RCC 7860 (cell line): ENCODE measurements at places on chromosomes 2 and 18.

DNA sequence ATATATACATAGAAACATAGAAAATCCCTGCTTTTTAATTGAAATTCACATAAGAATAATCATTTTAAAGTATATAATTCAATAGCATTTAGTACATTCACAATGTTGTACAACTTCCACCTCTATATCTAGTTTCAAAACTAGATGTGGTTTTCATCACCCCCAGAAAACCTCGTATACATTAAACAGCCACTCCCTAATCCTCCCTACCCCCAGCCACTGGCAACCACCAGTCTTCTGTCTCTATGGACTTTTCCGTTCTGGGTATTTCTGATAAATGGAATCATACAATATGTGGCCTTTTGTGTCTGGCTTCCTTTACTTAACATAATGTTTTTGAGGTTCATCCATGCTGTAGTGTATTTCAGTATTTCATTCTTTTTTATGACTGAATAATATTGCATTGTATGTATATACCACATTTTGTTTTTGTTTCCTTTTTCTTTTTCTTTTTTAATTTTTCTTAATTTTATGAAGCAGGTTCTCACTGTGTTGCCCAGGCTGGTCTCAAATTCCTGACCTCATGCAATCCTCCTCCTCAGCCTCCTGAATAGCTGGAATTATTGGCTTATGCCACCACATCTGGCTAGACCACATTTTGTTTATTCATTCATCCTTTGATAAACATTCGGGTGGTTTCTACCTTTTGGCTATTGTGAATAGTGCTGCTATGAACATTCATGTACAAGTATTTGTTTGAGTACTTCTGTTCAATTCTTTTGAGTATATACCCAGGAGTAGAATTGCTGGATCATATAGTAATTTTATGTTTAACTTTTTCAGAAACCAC, 50.6 kb upstream of the RNF152 start:
- DNase-seq: no peak

DNA sequence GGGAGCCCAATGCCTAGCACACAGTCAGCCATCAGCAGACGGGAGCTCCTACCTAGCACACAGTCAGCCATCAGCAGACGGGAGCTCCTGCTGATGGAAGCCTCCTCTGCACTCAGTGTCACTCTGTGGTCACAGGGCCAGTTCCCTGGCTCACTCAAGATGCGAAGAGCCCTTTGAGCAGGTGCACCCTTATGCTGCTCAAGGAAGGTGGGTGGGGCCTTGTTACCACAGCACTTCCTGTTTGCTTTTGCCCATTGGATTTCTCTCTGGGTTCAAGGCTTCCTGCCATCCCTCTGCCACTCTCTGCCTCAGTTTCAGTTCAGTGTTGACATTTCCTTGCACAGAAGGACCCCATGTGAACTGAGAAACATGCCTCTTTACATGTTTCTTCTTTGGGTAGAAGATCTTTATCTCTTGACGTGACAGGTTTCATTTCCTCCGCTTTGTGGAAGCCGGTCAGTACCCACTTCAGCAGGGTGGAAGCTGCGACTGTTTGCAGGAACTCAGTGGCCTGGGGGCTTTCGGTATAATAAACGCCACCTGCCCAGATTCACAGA, 11.6 kb downstream of the TRIB2 start:
- DNase-seq: no peak

- no peak for DNase-seq
These were observed 1249.6 kb upstream of the FAM98A start for GRCh38 chr2:34848691-34849090.

- no peak for DNase-seq
These were observed 63.1 kb downstream of the CYP26B1 start for GRCh38 chr2:72084584-72084976.

DNA sequence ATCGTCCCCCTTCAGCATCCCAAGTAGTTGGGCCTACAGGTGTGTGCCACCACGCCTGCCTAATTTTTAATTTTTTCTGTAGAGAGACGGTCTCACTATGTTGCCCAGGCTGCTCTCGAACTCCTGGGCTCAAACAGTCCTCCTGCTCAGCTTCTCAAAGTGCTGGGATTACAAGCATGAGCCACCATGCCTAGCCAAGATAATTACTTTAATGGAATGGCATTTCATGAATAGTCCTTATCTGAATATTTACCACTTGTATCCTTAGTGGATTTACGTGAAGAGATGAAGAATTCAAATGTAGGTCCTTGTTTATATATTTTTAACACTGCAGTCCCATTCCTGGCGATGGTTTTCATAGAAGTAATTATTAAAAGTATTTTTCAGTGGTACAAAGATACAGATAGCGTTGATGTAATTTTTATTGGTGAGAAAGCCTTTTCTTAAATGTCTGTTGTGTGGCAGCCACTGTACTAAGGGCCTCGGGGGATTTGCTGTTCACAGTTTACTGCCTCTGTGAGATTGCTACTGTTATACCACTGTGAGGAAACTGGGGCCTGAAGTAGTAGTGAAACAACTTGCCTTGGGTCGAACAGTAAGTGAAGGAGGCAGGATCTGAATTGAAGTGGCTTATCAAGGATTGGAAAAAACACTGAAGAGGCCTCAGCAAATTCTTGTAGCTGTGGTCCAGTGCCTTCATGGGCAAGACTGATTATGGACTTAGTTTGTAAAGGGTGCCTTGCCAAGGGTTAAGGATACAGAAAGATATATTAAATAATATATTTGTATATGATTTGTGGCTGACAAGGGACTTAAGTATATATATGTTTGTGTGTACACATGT, 151.2 kb downstream of the PRPF40A start:
- no peak for DNase-seq

GRCh38 chr2:33437297-33437696, 39.2 kb upstream of the RASGRP3 start:
- peak; percentile 41 for DNase-seq

GRCh38 chr2:201972621-201973255, 60.9 kb upstream of the FZD7 start:
- no peak for DNase-seq

DNA sequence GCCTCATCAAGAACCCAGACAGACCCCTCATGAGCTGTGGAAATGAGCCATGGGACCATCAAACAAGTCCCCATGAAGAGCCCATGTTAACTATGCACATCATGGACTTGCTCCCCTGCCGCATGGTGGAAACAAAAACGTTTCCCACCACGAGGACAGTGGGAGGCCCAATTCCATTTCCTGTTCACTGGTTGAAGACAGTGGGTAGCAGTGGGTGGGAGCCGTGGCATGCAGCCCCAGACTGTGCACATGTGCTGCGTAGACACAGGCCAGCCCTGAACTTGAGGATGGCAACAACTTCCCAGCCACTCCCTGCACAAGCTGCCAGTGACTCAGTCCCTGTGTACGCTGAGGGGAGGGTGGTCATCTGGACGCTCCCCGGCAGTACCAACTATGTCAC, 108.4 kb upstream of the LMAN1 start:
- no peak for DNase-seq

GRCh38 chr2:240155745-240156390, 15.4 kb upstream of the OTOS start:
- DNase-seq: no peak

DNA sequence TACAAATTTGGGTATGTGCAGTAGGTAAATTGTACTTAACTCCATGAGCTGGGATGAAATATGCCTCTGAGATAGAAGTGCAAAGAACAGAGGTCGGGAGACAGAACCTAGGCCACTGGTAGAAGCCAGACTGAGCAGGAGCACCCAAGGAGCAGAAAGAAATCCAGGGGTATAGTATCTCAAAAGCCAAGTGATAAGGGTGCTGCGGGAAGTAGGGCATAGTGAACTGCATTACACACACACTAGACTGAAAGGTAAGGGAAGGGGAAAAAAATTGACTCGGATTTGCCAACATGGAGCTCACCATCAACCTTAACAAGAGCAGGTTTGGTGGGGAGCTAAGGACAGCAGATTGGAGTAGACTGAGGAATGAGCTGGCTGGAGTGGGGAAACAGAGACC, 89.3 kb upstream of the TMEM247 start:
- DNase-seq: no peak

DNA sequence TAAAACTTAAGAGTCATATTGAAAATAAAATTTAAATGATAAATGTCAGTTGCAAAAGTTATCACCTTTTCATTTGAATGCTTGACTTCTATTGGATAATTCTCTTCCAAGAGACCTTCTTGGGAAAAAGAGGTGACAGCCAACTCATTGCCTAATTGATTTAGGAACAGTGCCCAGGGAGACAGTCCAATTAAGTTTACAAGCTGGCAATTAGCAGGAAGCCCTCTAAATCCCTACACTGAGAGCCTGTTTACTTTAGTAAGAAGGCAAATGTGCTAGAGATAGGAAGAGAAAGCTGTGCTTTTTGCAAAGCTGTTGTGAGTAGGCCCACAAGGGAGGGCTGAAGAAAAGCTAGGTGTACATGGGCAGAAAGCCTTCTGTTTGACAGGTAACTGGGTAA, 189.1 kb downstream of the WDPCP start:
- DNase-seq: no peak

- no peak for DNase-seq
These were observed 374.1 kb downstream of the LRATD1 start for GRCh38 chr2:15006667-15007066.

DNA sequence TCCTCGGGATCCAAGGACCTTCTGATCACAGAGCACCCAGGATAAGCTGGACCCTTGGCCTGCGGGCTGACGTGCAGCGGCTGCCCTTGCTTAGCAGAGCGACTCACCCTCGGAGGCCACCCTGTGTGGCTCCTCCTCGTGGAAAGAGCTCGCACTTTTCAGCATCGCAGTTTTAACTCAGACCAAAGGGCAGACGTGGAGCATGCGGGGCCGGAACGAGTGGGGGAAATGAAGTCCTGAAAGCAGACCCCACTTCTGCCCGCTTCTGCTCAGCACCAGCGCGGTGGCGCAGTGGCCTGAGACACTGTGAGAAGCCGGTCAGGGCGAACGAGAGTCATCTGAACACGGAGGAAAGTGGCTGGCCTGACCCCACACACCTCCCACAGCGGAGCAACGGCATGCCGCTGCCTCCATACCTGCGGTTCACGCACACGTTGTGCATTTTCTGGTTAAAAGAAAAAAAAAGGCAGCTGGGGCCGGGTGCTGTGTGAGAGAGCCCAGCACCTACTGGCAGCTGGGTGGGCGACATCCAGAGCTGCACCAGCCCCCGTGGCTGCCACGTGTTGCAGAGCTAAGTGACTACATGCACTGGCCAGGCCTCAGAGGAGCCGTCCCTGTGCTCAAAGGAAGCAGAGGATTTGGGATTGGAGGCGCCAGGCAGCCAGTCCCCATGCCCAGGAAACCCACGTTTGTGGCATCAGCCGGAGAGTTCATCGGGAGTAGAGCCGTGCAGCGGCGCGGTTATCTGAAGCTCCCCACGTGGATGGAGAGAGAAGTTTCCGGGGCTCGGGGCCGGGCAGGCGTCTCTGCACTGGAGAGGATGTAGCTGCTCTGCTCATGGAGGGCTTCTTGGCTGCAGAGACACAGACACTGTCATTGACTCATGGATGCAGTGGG, 89.7 kb downstream of the USP40 start:
- DNase-seq: no peak

DNA sequence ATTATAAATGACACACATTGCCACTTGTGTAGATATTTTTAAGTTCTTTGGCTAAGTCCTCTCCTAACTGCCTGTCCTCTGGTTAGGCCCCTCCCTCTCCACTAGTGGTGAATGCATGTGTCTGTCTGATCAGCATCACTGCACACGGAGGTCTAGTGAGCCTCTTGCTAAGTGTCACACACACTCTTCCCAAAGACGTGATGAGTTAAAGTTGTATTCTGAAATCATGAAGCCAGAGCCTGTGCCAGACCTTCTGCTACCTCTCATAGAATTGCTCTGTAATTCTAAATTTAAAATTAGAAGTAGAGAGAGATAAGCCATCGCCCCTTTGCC, 41.3 kb downstream of the RALB start:
- DNase-seq: no peak

DNA sequence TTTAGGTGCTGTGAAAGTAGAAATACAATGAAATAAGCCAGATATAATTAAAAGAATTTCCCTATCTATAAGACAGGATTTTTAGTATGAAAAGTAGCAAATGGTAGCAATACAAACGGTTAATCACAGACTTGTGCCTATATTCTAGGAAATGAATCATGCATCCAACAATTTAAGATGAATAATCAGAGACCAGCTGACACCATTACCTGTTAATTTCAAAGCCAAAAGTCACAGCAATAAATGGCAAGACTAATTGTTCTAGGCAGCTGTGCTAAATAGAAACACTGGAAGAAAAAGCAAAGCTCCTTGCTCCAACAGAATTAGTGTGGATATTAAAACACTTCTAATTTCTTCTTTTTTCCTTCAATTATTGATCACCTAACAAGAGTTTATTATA, 35.1 kb upstream of the MPP4 start:
- DNase-seq: no peak

DNA sequence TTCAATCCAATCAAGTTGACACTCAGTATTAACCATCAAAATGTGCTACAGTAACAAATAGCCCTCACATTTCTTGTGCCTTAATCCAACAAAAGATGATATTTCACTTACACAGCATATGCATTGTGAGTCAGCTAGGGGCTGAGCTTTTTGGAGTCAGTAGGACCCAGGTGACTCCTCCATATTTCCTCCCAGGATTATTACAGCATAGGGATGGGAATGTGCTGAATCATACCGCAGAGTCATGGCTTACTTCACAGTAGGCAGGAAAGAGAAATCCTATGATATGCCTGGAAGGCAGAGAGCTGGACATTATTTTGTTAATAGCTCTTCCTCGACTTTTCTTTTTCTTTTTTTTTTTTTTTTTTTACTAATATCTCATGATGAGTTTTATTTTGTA, 153.3 kb downstream of the TMEM182 start:
- peak; percentile 89 for DNase-seq

- DNase-seq: no peak
These were observed 79.4 kb upstream of the ARHGAP28 start for GRCh38 chr18:6650127-6650507.
